ENCODE measurements at places on chromosomes 7 and 10. TPM values are rescaled to one million over a fixed set of nuclear protein-coding genes. Genes with fewer than 3 reads are reported as not detected.
A peak's percentile ranks its signal among the peaks of the same experiment; 100 is the strongest.

Gene FAM25A
- total RNA-seq: not detected

DNA sequence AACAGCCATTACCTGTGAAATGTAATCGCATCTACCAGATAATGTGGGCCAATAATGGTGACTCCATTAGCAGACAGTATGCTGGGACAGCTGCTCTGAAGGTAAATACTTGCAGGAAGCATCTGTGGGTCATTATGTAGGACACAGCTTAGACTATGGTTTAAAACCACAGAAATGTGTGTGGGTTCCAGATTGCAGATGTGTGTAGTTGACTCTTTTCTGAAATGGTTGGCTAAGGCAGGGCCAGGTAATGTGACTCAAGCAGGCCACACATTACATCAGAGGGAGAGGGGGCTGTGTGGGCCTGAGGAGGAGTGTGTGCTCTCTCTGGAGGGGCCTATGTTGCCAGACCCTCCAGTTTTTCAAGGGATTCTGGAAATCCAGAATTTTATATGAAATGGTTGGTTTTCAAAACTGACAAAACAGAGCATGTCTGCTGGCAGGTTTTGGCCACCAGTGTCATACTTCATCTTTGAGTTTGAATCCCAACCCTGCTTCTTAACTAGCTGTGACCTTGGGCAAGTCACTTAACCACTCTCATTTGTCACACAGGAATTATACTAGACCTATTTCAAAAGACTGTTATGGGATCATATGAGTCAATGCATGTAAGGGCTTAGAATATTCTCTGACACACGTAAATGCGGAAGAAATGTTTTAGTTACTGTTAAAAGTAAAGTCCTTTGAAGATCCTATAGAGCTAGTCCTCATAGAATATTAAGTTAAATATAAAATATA lies 64.5 kb downstream of the MCMBP start:
- DNase-seq: no peak

Gene SPDYE5
- total RNA-seq: not detected

Gene PTPN20
- total RNA-seq: not detected

Gene DPYSL4
- total RNA-seq: 18.2 TPM

DNA sequence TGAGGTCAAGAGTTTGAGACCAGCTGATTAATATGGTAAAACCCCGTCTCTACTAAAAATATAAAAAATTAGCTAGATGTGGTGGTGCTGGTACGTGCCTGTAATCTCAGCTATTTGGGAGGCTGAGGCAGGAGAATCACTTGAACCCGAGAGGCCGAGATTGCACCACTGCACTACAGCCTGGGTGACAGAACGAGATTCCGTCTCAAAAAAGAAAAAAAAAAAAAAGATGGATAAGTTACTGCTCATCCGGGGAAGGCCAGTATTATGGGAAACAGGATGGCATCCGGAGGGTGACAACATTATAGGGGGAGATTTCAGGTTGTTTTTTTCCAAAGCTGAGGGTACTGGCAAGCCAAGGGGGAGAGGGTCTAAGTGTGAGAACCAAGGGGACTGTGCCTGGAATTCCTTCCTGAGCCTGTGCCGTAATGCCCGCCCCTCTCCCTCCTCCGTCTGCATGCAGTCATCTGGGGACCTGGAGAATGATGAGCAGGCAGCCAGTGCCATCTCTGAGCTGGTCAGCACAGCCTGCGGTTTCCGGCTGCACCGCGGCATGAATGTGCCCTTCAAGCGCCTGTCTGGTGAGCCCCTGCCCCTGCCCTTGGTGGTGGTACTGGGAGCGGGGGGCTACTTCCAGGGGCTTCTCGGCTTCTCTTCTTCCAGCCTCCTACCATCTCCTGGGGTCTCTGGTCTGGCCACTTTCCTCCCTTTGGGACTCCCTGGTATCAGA lies 4.4 kb downstream of the LAMTOR4 start:
- peak; percentile 2 for DNase-seq

Gene SCIN
- 0.09 TPM for total RNA-seq

Gene RET
- 70.1 TPM for total RNA-seq
